Stimulated activated CD4-positive, alpha-beta T cell treated with anti-CD3 and anti-CD28 coated beads, TNF-alpha, amount 100 ng/mL, for 4 hours (primary cell): ENCODE measurements at places on chromosomes 7 and 10.

DNA sequence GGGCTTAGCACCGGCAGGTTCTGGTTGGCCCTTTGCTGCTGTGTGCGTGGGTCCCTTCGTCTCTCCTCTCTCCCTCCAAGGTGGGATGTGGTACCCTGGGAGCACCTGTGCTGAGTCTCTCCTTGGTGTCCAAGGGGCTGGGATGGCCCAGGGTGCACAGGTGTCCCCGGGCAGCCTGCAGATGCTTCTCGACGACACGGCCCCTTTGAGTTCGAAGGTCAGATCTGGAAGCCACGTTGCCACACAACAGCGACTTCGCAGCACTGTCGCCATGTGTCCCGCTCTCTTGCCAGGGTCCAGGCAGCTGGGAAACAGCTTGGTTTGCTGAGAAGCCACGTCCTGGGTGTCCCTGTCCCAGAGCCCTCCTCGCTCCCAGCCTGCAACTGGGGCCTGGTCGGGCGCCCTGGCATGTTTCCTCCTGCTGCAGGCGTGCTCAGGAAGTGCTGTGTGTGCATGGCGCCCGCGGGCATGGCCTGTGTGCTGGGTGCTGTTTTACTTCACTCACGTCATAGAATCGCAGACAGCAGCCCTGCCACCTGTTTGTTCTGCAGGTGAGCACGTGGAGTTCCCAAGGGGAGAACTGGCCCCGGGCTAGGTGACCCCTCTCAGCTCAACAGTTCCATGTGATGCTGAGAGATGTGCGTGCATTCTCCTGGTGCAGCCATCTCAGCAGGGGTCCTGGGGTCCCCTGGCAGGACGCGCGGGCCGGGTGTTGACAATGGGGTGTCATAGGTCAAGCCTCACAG, 70.9 kb downstream of the DNAJB6 start:
- no peak for DNase-seq

DNA sequence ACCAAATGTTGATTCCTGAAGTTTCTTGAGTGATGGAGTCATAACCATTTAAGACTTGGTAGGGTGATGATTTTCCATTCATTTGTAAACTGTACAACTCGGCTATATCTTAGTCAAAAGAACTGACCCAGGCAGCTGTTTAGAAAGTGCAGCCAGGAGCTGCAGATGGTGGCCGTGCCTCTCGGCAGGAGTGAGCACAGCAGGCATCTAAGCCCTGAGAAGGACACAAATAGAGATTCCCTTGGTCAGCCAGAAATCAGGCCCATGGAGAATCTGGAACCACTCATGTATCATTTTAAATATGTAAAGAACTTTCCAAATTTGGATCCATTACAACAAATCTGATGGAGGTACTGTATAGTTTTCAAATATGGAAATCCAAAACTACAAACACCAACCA, 177.0 kb upstream of the AKR1E2 start:
- DNase-seq: no peak

- DNase-seq: no peak
These were observed 114.5 kb downstream of the INSYN2A start for GRCh38 chr10:127081851-127082345.

DNA sequence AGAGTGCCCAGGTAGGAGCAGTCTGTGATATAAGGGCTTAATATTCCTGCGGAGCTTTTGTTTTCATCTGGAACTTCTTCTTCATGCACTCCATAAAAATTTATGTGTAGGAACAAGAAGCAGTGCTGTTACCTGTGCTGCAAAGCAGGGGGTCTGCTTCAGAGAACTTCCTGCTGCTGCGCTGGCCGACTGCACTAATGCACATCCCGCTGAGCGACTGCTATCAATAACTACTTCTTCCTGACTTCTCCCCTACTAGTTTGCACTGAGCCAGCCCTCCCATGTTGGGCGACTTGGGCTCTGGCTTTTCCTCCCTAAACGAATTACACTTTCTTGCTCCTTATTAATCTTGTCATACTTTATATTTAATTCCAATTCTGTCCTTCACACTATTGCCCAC, 150.3 kb downstream of the NEBL start:
- no peak for DNase-seq

DNA sequence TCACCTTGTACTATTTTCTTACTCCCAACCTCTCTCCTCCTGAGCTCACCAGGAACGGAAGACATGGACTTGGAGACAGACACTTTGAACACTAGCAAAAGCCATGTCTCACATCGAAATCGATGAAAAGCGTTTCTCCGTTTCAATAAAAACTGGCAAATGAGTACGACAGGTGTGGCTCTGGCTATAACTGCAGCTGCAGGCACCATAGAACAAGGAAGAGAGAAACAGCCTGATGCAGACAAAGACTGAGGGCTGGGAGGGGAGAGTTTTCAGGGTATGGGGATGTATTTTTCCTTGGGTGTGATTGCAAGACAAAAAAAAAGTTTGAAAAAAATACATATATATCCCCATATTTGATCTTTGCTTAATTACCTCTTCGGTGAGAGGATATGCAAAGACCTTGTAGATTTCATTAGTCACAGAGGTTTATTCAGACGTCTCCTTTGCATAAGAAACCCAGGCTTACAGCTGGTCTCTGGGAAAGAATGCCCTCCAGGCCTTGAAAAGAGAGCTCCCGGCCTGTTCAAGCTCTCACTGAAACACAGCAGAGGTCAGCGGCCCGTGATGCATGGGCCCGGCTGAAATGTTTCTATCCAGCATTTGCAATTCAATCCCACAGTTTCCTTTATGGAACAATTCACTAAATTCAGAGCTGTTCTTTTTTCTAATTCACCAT, 63.1 kb downstream of the TLL2 start:
- DNase-seq: no peak

DNA sequence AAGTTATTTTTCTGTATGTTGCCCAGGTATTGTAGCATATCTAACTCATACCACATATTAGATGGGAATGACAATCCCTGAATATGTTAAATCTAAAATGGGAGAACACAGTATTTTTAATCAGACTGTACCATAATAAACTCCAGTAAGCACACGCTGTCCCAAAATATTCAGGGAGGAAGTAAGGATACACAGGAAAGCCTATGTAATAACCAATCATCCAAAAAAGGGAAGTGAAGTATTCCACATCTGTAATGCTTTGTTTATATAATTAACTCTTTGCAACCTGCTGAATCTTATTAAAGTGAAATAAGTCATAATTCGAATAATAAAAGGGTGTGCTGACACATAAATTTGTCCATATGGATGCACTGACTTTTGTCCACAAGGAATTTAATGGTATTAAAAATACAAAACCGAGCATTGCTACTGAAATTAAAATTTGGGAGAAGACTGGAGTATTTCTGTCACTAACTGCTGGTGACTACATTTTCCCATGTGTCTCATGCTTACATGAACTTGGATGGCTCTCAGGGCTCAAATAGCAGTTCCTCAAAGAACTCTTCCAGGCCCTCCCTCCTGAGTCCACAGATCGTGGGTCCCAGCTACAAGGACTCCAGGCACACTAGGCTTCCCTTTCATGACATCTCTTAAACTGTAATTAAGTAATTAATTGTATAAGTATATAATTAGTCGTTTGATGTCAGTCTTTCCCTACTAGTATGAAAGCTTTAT, 120.6 kb downstream of the NEBL start:
- no peak for DNase-seq

- no peak for DNase-seq
These were observed 369.0 kb downstream of the PARD3 start for GRCh38 chr10:34446049-34446448.

GRCh38 chr10:106082865-106083264, 1081.6 kb downstream of the SORCS1 start:
- no peak for DNase-seq

DNA sequence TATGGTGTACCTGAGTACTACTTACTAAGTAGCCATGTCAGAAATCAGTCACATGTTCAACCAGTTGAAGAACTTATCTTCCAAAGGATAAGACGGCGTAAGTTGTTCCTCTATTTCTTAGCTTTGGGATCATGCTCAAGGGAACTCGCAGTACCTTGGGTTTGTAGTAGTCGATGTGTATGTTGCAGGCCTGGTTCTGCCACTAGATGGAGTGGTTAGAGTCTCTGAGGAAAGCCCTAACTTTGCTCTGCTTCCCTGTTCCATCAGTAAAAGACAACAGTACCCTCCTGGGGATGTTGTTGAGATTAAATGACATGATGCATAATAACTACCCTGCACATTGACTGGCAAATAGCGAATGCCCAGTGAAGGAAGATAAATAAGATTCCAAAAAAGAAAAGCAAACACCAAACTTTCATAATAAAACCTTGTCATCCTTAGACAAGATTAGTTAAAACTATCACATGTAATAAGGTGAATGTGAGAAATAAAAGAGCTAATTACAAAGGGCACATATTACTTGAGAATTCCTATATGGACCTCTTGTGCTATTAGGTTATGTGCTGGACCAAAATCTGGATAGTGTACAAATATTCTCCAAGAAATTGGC, 165.9 kb downstream of the ABCA13 start:
- DNase-seq: no peak

- no peak for DNase-seq
These were observed 98.7 kb downstream of the ITIH5 start for GRCh38 chr10:7567911-7568620.

DNA sequence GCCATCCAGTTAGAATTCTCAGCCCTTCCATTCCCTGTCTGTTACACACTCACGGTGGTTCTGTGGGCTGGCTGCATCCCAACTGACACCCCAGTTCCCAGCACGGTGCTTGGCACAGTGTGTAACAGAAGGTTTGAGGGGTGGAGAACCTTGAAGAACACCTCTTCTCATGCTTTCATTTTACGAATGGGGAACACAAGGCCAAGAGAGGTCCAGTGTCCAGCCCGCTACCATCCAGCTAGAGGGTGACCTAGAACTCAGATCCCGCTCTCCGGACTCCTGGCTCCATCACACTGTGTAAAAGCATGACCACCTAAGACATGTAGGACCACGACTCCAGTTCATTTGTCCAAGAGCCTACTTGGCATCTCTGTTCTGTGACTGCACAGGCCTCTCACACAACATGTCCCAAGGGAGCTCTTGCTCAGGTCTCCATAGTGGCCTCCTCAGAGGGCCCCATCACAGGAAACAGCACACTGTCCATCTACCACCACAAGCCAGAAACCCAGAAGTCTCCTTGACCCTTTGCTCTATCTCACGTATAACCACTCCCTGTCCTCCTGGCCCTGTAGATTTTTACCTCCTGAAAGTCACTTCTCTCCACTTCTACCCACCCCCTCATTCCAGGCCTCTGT, 2.8 kb upstream of the CDH23 start:
- DNase-seq: no peak

- DNase-seq: no peak
These were observed 521.0 kb downstream of the KIF20B start for GRCh38 chr10:90222372-90222771.
